ENCODE measurements at places on chromosomes 11 and 22.
A peak's percentile ranks its signal among the peaks of the same experiment; 100 is the strongest.

- DNase-seq: no peak
Measured at GRCh38 chr22:49942565-49943404, 17.8 kb upstream of the PIM3 start.

GRCh38 chr11:59172345-59173079 is 580 bp downstream of the DTX4 start:
- peak; percentile 34 for DNase-seq

DNA sequence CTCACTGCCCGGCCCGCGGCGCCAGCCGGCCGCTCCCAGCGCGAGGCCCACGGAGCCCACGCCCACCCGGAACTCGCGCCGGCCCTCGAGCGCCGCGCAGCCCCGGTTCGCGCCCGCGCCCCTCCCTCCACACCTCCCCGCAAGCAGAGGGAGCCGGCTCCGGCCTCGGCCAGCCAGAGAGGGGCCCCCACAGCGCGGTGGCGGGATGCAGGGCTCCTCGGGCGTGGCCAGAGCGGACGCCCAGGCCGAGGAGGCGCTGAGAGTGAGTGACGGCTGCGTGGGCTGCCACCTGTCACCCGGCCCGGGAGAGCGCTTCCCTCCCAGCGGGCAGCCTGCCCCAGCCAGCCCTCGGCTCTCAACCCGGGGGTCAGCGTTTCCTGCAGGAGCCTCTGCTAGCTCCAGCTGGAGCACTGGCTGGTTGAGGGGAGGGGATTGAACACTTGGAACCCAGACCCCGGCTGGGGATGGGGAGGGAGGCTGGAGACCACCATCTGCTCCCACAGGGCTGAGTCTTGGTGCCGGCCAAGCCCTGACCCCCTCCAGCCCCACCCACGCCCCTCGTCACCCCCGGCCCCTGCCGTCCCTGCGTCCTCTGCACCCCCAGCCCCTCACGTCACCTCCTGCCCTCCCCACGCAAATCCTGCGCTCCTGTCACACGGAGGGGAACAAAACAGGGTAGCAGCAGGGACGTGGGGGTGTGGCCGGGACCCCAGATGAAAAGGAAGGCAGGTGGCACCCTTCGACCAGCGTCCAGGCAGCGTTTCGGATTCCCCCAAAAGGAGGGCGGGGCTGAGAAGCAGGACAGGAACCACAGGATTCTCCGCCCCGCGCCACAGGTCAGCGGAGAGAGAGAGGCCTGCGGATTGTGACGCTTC is 157.0 kb downstream of the BRD1 start:
- peak; percentile 60 for DNase-seq

GRCh38 chr11:110297726-110298300 is 1.4 kb upstream of the RDX start:
- no peak for DNase-seq

- DNase-seq: no peak
Measured at GRCh38 chr11:27812341-27812740, 112.1 kb upstream of the BDNF start.

GRCh38 chr11:114270531-114271270 is 25.5 kb upstream of the NNMT start:
- no peak for DNase-seq

GRCh38 chr11:59158206-59159068 is 13.5 kb upstream of the DTX4 start:
- peak; percentile 64 for DNase-seq

DNA sequence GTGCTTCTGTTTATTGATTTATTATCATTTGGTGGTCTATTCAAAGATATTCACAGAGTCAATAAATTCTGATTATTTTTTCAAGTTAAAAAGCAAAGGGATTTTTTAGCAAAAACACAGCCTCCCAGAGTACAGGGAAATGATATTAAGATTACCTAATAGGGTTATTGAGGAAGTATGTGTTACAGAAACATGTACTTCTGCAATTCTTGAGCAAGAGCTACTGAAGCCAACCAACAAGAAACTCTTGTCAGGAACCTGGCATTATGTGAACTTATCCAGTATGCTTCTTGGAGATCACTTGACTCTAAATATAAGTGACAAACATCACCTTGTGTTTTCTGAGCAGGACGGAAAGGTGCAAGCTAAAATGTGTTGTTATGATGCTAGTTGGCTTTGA is 42.0 kb upstream of the CARD18 start:
- no peak for DNase-seq

GRCh38 chr22:47388331-47388730 is 625.9 kb downstream of the TBC1D22A start:
- DNase-seq: no peak

GRCh38 chr22:40609216-40609615 is 27.3 kb downstream of the MRTFA start:
- no peak for DNase-seq

GRCh38 chr11:28245131-28245530 is 136.9 kb downstream of the METTL15 start:
- DNase-seq: no peak

GRCh38 chr11:102204174-102204573 is 93.9 kb downstream of the YAP1 start:
- DNase-seq: no peak

GRCh38 chr22:25849522-25849921 is 107.5 kb downstream of the MYO18B start:
- DNase-seq: no peak

DNA sequence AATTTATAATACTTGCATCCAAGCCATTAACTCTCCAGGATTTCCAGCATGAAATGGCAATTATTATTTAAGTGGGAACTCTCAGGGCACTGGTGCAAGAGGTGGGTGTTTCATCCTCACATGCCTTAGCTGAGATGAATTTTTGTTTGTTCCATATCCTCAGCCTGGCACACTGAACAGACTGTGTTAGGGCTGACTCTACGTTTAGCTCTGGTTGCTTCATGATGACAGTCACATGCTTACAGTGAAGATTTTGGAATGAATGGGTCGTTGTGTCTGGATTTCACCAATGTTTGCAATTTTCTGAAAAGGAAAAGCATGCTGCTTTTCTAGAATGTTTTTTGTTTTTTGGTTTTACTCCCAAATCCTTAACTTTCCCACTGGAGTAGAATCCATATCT is 246.6 kb downstream of the INSC start:
- DNase-seq: no peak

- no peak for DNase-seq
Measured at GRCh38 chr22:38837414-38837928, 6.4 kb downstream of the NPTXR start.

DNA sequence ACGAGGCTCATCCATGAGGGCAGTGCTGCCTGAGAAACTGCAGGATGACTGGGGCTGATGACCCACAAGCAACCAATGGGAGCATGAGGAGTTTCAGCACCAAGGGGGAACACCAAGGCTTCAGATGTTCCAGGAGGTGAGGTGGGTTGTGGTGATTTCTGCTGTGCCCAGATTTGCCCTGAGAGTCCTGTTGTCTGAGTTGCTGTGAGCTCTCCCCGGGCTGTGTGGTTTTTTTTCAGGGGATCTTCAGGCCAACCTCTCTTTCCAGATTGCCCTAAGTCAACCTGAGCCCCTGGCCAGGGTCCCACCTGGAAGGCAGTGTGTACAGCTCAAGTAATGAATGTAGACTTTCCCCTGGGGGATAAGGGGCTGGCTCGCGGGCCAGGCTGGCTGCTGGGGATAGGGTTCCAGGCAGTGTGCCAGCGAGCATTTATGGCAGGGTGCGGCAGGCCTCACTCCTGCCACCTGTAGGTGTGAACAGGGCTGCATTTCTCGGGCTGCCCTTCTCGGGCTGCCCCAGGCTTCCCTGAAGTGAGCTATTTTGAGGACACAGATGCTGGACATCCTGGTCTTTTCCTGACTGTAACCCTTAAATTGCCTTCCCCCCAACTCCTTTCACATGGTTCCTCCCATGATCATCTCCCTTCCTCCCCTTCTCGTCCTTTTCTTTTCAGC is 9.8 kb downstream of the SLC22A6 start:
- DNase-seq: peak; percentile 40

DNA sequence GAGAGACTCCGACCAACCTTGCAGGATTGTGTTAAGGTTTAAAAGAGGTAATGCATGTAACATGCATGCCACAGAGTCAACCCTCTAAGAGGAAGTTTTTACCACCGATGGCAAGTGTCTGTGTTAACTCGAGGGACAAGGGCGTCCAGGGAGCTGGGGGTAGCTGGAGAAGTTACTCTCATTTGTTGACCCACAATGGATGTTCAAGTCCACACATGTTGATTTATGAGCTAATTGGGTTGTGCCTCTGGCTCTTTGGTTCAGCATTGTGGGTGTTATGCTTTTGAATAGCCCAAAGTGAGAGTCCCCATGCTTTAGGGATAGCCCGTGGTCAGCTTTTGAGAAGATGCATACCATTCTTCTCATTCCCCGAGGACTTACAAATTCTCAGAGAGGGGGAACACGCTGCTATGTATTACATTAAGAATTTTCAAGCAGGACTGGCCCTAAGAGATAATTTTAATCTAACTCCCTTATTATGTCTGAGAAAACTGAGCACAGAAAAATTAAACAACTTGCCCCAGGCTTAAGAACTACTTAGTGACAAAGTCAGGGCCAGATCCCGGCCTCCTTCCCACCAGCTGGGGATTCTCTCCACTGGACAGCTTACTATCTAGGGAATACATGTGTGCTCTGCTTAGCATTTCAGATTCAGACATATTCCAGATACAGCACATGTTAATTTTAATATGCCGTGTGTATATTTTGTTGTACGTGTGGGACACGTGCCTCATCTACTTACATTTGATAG is 5.2 kb upstream of the PLET1 start:
- DNase-seq: no peak

DNA sequence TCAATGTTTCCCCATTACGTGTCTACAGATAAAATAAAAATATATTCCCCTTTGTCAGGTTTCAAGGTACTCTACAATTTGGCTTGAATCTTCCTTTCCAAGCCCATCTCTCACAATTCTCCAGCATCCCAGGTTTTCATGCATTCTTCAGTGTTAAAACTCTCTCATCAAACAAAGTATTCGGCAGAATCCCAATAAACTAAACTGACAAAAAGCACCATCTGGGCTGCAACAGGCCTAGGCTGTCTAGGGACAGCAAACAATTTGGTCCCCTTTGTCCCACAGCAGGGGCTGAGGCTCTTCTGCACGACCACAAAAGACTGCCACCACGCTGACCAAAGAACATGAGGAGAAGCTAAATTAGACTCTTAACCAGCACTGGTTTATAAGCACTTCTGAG is 159.4 kb downstream of the CADM1 start:
- DNase-seq: no peak

GRCh38 chr11:117876341-117877119 is at the start of gene FXYD6:
Gene FXYD6 (minus strand): TSS chr11:117876658. CDS start chr11:117842776, 33,882 bp downstream.
- DNase-seq: peak; percentile 36

GRCh38 chr11:69320326-69320725 is 26.4 kb downstream of the MYEOV start:
- DNase-seq: no peak

DNA sequence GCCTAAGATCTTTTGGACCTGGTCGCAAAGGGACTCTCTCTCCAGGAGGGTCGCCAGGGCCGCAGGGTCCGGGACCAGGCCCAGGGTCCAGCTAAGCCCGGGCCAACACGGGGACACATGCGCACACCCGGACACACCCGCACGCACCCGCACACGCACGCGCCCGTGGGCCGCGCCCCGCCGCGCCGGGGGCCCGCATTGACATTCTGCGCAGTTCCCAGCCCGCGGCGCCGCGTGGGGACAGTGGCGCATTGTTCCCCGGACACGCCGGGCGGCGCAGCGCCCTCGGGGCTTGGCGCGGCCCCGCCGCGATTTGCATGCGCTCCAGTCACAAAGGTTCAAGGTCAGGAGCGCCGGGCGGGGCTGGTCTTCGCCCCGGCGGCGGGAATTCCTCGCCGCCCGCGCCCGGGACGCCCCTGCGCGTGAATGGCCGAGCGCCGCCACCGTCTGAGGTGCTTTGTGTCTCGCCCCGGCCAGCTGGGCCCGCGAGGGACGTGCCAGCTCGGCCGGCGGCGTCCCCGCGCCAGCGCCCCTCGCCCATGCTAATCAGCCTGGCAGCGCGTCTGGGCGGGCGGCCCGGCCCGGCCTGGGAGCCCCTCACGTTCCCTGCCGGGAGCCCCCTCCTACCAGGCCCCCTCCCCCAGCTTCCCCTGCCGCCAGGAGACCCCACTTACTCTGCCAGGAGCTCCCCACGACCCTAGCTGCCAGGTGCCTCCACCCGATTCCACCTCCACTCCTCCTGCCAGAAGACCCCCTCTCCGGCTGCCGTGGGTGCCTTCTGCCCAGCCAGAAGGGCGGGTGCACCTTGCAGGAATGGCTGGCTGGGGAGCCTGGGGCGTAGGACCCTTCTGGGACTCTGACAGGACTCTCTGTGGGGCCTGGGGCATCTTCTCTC is 50.5 kb upstream of the WNT7B start:
- no peak for DNase-seq

DNA sequence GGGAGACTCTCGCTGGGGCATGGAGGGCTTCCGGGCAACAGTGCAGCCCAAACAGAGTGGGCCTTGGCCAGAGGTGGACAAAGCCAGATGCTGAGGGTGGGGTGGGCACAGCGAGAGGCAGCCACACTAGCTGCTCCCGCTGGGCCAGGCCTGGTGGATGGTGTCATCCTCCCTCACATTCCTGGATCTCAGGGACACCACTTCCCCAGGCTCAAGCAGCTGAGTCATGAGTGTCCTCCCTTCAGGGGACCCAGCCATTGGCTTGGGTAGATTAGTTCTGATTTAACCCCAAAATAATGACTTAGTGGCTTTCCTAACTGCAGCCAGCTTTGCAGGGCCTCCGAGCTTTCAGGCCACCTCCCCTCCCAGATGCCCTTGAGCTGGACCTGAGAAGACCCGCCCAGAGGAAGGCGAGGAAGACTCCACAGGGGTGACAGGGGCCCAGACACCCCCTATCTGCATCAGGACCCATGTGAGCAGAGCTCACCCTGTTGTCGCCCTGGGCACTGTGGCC is 25.9 kb upstream of the WNT7B start:
- no peak for DNase-seq

DNA sequence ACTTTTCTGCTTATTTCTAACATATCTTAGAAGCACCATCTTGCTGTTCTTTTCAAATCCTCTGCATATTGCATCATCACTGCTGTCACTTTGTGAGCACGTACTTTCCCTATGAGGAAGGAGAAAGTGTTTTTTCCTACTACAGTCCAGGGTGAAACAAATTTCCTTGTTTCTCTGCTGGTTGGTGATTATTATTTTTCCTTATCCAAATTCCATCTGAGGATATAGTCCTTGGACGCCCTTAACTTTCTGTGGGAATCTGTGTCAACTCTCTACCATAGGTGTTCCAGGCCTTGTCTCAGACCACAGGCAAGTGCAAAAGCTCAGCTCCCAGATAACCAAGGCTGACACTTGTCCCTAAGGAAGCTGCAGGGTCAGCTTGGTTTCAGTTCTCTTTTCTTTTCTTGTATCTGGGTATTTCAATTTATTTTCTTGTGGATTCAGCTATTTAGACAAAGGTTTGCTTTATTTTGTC is 29.4 kb upstream of the LYVE1 start:
- no peak for DNase-seq

- no peak for DNase-seq
Measured at GRCh38 chr11:12213883-12214282, 103.5 kb downstream of the MICAL2 start.

DNA sequence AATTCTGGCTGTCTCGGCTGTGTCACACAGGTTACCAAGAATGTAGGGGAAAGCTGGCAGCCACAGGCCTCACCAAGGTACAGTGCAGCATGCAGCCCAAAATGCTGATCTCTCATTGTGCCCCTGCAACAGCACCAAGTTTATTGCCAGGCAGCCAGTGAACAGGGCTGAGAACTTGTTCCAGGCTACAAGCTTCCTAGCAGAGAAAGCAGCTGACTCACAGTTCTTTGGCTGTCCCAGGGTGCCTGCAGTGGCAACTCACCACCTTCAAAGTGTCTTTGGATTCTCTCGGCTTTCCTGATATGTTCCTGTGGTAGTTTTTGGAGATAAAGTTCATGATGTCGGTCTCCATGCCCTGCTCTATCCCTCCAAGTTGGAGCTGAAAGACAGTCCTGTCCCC is 719.1 kb upstream of the ANO3 start:
- no peak for DNase-seq

- no peak for DNase-seq
Measured at GRCh38 chr11:67285541-67286498, 3.3 kb upstream of the ANKRD13D start.
